Suprapubic skin (tissue), 4 donors: ENCODE measurements at places on chromosomes 5 and 9.

GRCh38 chr5:88877826-88878225, 5.2 kb downstream of the MEF2C start:
- DNase-seq, result no peak

GRCh38 chr5:106956886-106957285, 713.9 kb downstream of the EFNA5 start:
- DNase-seq, result no peak

DNA sequence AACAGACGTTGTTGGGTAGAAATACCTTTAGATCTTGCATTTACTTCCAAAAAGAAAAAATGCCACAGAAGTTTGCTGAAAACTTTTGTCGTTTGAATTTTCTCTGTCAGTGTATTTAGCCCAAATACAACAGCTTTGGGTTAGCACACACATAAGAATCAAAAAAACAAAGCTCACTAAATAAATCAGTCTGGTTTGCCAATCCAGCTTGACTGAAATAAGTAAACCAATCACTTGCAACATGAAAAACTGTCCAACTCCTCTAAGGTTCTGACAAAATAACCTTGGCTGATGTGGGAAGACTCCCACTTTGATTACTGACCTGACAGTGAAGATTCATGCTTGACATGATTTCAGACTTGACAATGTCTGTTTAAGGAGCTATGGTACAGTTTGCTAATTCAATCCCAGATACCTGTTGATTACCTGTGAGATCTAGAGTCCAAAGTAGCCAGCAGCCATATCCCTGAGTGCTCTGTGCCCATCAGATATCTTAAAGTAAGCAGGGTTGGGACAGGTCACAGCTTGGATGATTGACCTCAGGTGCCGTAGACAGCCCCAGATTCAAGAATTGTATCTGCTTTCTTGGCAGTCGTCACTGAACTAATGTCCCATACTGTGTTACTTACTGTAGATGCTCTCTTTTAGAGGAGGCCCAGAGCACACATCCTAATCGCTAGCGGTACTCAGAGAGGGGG, 727 bp downstream of the IGIP start:
- DNase-seq, result no peak

- no peak for DNase-seq
Measured at GRCh38 chr5:29469581-29469980, 1723.9 kb upstream of the CDH6 start.

GRCh38 chr5:159199780-159200179, 9.6 kb downstream of the RNF145 start:
- DNase-seq, result no peak

DNA sequence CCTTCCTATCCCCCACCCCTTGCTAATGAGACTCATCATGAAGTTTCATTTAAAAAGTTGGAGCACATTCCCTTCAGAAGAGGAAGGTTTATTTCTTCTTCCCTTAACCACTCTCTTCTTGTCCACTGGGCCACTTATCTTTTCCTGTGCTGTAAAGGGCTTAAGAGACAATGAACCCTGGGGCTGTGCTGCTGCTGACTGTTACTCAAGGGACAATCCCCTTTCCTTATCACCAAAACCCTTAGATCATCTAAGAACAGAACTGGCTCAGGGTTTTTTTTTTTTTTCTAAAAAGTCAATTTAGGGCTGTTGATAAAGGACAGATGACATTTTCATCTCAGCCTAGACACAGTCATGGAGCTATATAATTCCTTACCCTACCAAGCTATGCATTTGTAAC, 29.6 kb downstream of the CAPSL start:
- DNase-seq, result no peak

- no peak for DNase-seq
Measured at GRCh38 chr9:85262333-85262732, 479.4 kb downstream of the AGTPBP1 start.

DNA sequence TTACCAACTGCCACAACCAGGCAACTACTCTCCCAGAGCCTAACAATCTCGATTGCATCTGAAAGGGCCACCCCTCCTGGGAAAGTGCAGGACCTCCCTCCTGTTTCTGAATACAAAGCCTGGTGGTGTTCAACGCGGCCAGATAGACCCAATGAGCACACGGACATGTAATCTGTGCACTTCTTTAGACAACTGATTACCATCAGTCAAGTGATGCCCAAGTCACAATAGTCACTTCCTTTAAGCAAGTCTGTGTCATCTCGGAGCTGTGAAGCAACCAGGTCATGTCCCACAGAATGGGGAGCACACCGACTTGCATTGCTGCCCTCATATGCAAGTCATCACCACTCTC, 739 bp downstream of the C9orf72 start:
- no peak for DNase-seq

GRCh38 chr9:8874482-8874881, 1074.9 kb upstream of the DMAC1 start:
- DNase-seq, result no peak

- no peak for DNase-seq
Measured at GRCh38 chr9:133347515-133347984, 381 bp downstream of the MED22 start.

- DNase-seq, result no peak
Measured at GRCh38 chr9:76932757-76933156, 26.8 kb upstream of the PRUNE2 start.

GRCh38 chr5:164256954-164257353, 751.5 kb downstream of the MAT2B start:
- no peak for DNase-seq

GRCh38 chr9:106752581-106752980, 110.4 kb upstream of the ZNF462 start:
- no peak for DNase-seq

DNA sequence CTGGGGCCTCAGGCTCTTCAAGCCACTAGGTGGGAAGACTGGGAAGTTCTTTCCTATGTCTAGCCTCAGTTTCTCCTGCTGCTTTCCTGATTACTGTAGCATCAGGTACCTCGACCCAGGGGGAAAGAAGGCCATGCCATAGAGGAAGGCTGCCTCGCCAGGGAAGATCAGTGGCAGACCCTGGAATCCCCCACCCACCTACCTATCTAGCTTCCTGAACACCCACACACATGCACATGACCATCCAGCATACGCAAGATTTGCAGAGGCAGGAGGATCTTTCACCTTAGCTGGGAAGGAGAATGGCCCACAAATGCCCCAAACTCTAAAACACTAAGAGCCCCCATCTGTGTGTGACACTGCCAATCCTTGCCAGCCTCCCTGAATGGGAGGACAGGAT, 8.0 kb downstream of the NR5A1 start:
- no peak for DNase-seq

DNA sequence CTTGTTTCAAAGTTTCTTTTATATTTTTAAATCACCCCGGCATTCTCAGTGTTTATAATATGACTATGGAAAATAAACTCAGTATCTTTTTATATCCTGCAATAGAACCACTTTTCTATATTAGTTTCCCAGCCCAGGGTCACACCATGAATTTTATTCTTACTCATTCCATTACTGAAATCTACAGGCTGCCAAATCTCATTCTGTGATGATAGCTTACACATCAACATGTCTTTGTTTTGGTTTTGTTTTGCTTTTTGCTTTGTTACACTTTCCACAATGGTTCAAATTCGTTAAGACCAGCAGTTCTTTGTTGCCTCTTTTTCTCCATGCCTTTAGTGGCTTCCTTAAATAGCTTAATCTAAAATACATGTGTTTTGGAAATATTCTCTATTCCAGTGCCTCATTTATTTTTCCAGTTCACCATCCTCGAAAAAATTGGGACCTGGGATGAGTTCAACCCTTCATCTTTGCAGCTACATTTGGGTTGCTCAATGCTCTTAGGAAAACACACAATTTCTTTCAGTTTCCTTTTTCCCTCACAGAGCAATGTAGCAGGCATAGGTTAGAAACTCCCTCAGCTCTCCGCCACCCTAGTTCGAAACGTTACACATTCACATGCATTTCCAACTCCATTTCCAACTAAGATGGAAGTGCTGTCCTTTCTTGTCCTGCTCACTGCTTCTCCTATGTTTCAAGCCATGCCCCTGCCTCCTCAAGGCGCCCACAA, 1146.3 kb downstream of the MAT2B start:
- DNase-seq, result no peak

GRCh38 chr5:1806199-1806598, 5.0 kb downstream of the NDUFS6 start:
- peak; percentile 24 for DNase-seq

DNA sequence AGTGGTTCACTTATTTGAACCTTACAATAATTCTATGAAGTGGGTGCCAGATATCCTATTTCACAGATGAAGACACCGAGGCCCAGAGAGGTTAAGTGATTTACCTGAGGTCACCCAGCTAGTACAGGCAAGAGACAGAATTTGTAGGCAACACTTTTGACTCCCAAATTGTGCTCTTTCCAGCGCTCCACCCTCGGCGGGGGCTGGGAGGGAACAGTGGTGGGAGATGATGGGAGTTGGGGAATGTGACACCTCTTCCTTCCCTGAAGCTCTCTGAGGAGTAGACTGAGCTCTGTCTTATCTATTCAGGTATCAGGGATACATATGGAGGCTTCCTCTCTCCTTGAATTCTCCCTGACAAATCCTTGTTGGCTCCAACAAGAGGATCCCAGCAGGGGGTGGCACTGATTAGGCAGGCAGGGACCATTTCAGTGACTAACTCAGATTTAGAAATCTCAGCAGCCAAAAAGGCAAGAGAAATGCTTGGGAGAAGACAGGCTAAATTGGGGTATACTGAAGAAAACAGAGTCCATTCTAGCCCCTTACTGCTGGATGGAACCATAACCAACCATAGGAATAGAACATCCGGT, 95.8 kb upstream of the PANK3 start:
- DNase-seq, result no peak

- no peak for DNase-seq
Measured at GRCh38 chr5:34916518-34916917, 1.0 kb downstream of the BRIX1 start.

- DNase-seq, result no peak
Measured at GRCh38 chr5:141360685-141361084, 891 bp downstream of the PCDHGB2 start.
